Motor neuron (in vitro differentiated cells): ENCODE measurements at places on chromosomes 4 and X. TPM values are rescaled to one million over a fixed set of nuclear protein-coding genes. Genes with fewer than 3 reads are reported as not detected.

The FAM9C gene
- 0.10 and 0.24 TPM in 2 replicates for total RNA-seq

The RAB40AL gene
- total RNA-seq, result 0.41 and 0.88 TPM in 2 replicates

The WDR17 gene
- total RNA-seq, result 4.1 and 5.6 TPM in 2 replicates

The GYPE gene
- 5.6 and 6.4 TPM in 2 replicates for total RNA-seq

DNA sequence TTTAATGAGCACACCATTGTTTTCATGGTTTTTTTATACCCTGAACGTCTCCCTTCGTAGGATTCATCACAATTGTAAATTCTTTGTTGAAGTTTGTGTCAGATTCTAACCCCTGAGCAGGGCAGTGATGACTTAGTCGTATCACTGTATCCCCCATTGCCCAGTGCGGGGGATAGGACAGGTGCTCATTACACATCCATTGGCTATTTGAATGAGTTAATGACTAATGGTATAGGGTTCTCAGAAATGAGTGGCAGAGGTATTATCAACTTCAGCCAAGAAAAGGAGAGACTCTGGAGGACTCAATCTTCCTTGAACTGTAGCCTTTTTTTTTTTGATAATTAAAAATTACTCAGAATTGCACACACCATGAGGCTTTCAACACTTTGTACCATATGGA lies 64.6 kb downstream of the SYNPO2 start:
- ATAC-seq, result no peak

GRCh38 chr4:56701644-56702043 lies 20.5 kb upstream of the HOPX start:
- peak; percentile 33 for ATAC-seq

DNA sequence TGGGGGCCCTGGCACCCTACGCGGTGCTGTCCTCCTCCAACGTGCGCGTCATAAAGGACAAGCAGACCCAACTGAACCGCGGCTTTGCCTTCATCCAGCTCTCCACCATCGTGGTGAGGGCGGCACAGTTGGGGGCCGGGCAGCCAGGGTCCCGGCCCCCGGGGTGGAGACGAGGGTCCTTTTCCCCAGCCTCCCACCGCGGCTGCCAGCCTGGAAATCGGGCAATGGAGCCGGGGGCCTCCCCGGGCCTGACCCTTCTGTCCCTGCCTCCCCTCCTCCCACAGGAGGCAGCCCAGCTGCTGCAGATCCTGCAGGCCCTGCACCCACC lies 13.7 kb upstream of the UBA1 start:
- ATAC-seq, result no peak

The SETD7 gene
- 14.7 and 15.5 TPM in 2 replicates for total RNA-seq
